Stimulated activated naive B cell treated with anti-CD40 and anti-IgM and Interleukin-4, amounts not matched to agents 10 μg/mL and 1 μg/mL and 100 μg/mL, for 72 hours (primary cell): ENCODE measurements at places on chromosomes 6 and 20.

GRCh38 chr6:25359191-25359861, 80.2 kb downstream of the CARMIL1 start:
- DNase-seq = no peak
- H3K36me3 ChIP-seq = no peaks in the 10 kb centered on the region
- H3K27ac ChIP-seq = no peak overlapping the region
- H3K4me1 ChIP-seq = peaks cover 22% of the 10 kb centered on the region
- H3K27me3 ChIP-seq = no peaks in the 10 kb centered on the region

GRCh38 chr20:20780127-20780824, 67.8 kb upstream of the RALGAPA2 start:
- H3K4me1 ChIP-seq = peaks cover 2% of the 10 kb centered on the region
- H3K27ac ChIP-seq = no peak overlapping the region
- no peaks in the 10 kb centered on the region for H3K27me3 ChIP-seq
- DNase-seq = no peak
- H3K4me3 ChIP-seq = no peak overlapping the region
- H3K36me3 ChIP-seq = no peaks in the 10 kb centered on the region

- H3K36me3 ChIP-seq = no peaks in the 10 kb centered on the region
- no peaks in the 10 kb centered on the region for H3K27me3 ChIP-seq
- H3K4me1 ChIP-seq = no peaks in the 10 kb centered on the region
- no peak overlapping the region for H3K27ac ChIP-seq
Measured at GRCh38 chr20:7025635-7026034, 258.1 kb downstream of the BMP2 start.

- H3K27ac ChIP-seq = no peak overlapping the region
- DNase-seq = no peak
- H3K36me3 ChIP-seq = no peaks in the 10 kb centered on the region
- no peaks in the 10 kb centered on the region for H3K27me3 ChIP-seq
Measured at GRCh38 chr6:69027861-69028260, 392.8 kb downstream of the ADGRB3 start.

DNA sequence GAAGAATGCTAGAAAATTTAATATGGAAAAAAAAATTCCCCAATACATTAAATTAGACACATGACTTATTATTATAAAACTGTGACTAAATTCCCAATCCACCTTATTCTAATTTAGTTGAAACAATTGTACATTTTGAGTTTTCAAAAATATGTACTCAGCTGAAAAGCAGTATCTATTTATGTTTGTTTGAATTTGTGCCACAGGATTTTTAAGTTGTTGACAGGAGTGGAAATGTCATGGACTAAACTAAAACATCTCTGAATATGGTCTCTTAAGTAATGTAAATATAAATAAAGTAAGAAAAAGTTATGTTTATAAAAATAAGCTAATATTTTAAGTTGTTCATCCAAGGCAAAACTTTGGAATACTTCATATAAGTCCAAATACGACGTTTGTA, 86.9 kb downstream of the COL21A1 start:
- no peak overlapping the region for H3K27ac ChIP-seq
- DNase-seq = no peak
- no peaks in the 10 kb centered on the region for H3K4me1 ChIP-seq
- H3K36me3 ChIP-seq = no peaks in the 10 kb centered on the region
- no peak overlapping the region for H3K4me3 ChIP-seq

GRCh38 chr20:35006009-35006408, 50.3 kb downstream of the MYH7B start:
- DNase-seq = no peak
- H3K4me3 ChIP-seq = no peak overlapping the region
- no peak overlapping the region for H3K27ac ChIP-seq
- H3K36me3 ChIP-seq = peaks cover 45% of the 10 kb centered on the region
- no peaks in the 10 kb centered on the region for H3K27me3 ChIP-seq
- no peaks in the 10 kb centered on the region for H3K4me1 ChIP-seq

DNA sequence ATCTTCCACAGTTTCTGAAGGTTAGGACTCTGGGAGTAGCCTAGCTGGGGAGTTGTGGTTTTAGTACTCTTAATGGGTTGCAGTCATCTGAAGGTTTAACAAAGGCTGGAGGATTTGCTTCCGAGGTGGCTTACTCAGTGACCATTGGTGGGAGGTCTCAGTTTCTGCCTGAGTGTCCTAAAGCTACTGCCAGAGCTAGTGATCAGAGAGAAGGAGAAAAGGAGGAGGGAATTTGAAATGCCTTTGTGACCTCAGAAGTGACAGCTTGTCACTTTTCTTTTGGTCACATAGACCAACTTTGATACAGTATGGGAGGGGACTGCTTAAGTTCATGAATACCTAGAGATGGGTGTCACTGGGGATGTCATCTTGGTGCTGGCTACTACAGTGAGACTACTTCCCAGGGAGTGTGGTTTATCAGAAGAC, 41.3 kb downstream of the NCOA3 start:
- H3K36me3 ChIP-seq = peaks cover 49% of the 10 kb centered on the region
- no peaks in the 10 kb centered on the region for H3K27me3 ChIP-seq
- no peak for DNase-seq
- peaks cover 44% of the 10 kb centered on the region for H3K4me1 ChIP-seq

DNA sequence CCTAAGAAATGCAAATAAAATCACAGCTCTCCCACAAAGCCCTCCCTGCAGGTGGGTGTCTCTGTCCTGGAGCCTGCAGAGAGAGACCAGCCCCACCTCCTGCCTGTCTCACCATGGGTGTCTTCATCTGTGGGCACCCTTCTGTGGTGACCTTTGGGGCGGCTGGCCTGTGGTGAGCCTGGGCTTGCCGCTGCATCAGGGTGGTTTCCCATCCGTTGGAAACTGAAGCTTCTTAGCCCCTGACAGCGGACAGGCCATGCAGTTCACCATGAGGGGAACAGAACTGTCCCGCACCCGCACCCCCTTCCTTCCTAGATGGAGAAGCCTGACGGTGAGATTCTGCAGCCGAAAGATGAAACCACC, 42.3 kb upstream of the FRMD1 start:
- no peaks in the 10 kb centered on the region for H3K27me3 ChIP-seq
- no peak overlapping the region for H3K27ac ChIP-seq
- peaks cover 1% of the 10 kb centered on the region for H3K36me3 ChIP-seq
- H3K4me1 ChIP-seq = no peaks in the 10 kb centered on the region

- H3K27me3 ChIP-seq = no peaks in the 10 kb centered on the region
- peaks cover 11% of the 10 kb centered on the region for H3K4me1 ChIP-seq
- H3K36me3 ChIP-seq = peaks cover 4% of the 10 kb centered on the region
- no peak overlapping the region for H3K4me3 ChIP-seq
- no peak overlapping the region for H3K27ac ChIP-seq
Measured at GRCh38 chr6:154937306-154938220, 57.6 kb upstream of the TIAM2 start.

DNA sequence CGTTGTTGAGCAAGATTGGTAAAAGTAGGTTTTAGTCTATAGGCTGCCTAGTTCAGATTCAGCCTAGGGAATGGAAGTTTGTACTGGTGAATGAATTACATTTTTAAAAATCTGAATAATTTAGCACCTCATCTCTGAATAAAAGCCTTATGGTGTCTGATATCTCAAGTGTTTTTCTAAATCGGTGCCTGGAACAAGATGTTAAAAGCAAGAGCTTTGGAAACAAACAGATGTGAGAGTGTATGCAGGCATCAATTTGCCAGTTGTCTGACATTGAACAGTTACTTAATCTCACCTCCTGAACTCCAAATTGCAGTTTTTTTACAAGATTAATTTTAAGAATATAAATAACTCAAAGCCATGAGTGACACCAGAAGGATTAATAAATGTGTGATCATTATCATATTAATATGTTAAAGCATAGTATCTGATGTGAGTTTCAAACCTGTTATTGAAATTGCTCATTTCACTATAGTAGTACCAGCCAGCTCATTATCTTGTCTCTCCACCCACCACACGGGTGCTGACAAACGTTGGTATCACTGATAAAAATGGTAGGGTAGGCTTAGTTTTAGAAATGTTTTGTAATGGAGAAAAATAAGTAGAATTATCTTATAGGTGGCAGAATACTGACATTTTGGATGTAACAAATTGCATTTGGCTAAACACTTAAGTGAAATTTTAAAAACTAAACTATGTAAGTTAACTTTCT, 157.3 kb downstream of the FAM83B start:
- H3K4me3 ChIP-seq = no peak overlapping the region
- H3K27ac ChIP-seq = no peak overlapping the region
- no peaks in the 10 kb centered on the region for H3K4me1 ChIP-seq
- no peaks in the 10 kb centered on the region for H3K27me3 ChIP-seq

DNA sequence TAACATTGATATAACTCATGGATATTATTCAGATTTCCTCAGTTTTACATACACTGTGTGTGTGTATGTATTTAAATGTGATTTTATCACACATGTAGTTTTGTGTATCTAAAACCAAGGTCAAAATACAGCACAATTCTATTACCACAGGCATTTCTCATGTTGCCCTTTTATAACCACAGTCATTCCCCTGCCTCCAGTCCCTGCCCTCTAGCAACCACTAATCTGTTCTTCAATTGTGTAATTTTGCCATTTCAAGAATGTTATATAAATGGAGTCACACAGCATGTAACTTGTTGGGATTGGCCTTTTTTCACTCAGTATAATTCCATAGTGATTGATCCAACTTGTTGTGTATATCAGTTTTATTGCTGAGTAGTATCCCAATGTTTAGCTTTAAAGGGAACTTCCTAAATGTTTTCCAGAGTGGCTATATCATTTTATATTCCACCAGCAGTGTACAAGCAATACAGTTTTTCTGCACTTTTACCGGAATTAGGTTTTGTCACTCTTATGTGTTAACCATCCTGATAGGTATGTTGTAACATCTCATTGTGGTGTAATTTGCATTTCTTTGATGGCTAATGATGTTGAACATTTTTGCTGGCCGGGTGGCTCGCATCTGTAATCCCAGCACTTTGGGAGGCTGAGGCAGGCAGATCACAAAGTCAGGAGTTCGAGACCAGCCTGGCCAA, 338.2 kb downstream of the SOX4 start:
- H3K36me3 ChIP-seq = peaks cover 1% of the 10 kb centered on the region
- H3K4me3 ChIP-seq = no peak overlapping the region
- no peaks in the 10 kb centered on the region for H3K27me3 ChIP-seq
- peaks cover 17% of the 10 kb centered on the region for H3K4me1 ChIP-seq

GRCh38 chr6:11093376-11093625, 333 bp upstream of the SMIM13 start:
- DNase-seq = no peak
- peak overlapping the region; percentile 96 for H3K4me3 ChIP-seq
- H3K4me1 ChIP-seq = peaks cover 15% of the 10 kb centered on the region
- H3K27ac ChIP-seq = peak overlapping the region; percentile 98
- peaks cover 8% of the 10 kb centered on the region for H3K36me3 ChIP-seq

- H3K4me1 ChIP-seq = peaks cover 16% of the 10 kb centered on the region
- H3K4me3 ChIP-seq = no peak overlapping the region
- H3K27me3 ChIP-seq = no peaks in the 10 kb centered on the region
- peaks cover 15% of the 10 kb centered on the region for H3K36me3 ChIP-seq
Measured at GRCh38 chr6:118875672-118876071, 18.3 kb upstream of the ASF1A start.

GRCh38 chr6:11798096-11798495, 19.5 kb upstream of the ADTRP start:
- no peaks in the 10 kb centered on the region for H3K27me3 ChIP-seq
- no peak for DNase-seq
- H3K4me1 ChIP-seq = peaks cover 8% of the 10 kb centered on the region
- H3K4me3 ChIP-seq = no peak overlapping the region

- no peak overlapping the region for H3K27ac ChIP-seq
- peaks cover 19% of the 10 kb centered on the region for H3K27me3 ChIP-seq
- H3K4me1 ChIP-seq = no peaks in the 10 kb centered on the region
- DNase-seq = no peak
Measured at GRCh38 chr6:160146454-160147145, 25.0 kb downstream of the SLC22A1 start.

GRCh38 chr20:32072168-32072750, 20.2 kb downstream of the HCK start:
- no peak overlapping the region for H3K27ac ChIP-seq
- DNase-seq = no peak
- no peak overlapping the region for H3K4me3 ChIP-seq
- no peaks in the 10 kb centered on the region for H3K27me3 ChIP-seq
- H3K4me1 ChIP-seq = peaks cover 27% of the 10 kb centered on the region
- H3K36me3 ChIP-seq = peaks cover 7% of the 10 kb centered on the region

DNA sequence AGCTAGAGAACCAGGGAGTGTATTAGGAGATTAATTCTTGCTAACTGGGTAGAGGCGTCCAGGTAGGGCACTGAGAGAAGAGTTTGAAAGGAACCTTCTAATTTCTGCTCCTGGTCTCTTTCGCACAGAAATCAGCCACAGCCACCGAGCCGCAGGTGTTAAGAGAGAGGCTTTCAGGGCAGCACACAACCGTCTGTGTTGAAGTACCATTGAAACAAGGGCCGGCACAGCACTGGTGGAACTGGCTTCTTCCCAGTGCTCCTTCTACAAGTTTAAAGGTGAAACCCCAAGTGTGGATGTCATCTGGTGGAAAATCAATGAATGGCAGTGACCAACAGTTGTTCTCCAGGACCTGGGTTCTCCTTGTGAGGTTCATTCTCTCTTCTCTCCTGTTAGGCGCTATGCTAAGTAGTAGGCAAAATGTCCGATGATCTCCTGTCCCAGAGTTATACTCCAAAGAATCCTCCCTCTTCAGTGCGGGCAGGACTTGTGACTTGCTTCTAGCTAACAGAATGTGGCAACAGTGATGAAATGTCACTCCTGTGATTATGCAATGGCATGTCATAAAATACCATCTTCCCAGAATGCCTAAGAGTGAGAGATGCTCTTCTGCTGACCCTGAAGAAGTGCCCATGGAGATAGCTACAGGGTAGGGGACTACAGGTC, 15.0 kb upstream of the RIN2 start:
- H3K27me3 ChIP-seq = peaks cover 25% of the 10 kb centered on the region
- no peaks in the 10 kb centered on the region for H3K4me1 ChIP-seq
- no peak overlapping the region for H3K4me3 ChIP-seq
- no peak overlapping the region for H3K27ac ChIP-seq

- no peak overlapping the region for H3K4me3 ChIP-seq
- H3K27me3 ChIP-seq = no peaks in the 10 kb centered on the region
- DNase-seq = no peak
- H3K27ac ChIP-seq = no peak overlapping the region
- peaks cover 37% of the 10 kb centered on the region for H3K4me1 ChIP-seq
Measured at GRCh38 chr6:154763650-154764049, 30.4 kb downstream of the SCAF8 start.

DNA sequence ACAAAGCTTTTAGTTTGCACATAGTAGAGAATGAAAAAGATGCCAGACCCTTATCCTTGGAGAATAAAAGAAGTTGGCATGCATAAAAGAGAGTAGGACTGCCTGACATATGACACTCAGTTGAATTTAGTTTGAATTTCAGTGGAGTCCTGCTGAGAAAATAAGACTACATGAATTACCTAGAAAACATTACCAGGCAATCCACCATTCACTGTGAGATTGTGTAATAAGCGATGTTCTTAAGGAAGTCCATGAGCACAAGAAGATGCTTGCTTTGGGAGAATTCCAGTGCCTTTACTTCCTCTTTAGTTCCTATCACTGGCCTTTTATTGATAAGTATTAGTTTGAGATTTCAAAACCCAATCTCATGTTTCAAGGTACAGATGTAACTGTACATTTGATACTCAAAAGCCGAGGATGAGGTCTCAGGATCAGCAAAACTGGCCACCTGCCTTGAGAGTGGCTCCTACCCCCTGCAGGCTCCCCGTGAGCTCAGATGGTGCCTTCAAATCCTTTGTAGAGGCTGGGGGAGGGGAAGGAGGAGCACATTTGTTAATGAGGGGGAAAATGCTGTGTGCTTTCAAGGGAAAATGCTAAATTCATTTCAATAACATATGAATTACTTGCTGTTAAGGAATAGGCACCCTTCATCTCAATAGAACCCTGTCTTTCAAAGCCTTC, 11.2 kb upstream of the UNC93A start:
- H3K36me3 ChIP-seq = no peaks in the 10 kb centered on the region
- H3K27ac ChIP-seq = no peak overlapping the region
- peaks cover 18% of the 10 kb centered on the region for H3K27me3 ChIP-seq
- H3K4me3 ChIP-seq = no peak overlapping the region
- DNase-seq = no peak
- no peaks in the 10 kb centered on the region for H3K4me1 ChIP-seq

GRCh38 chr6:6386010-6386409, 65.5 kb upstream of the F13A1 start:
- H3K4me1 ChIP-seq = peaks cover 19% of the 10 kb centered on the region
- no peak overlapping the region for H3K4me3 ChIP-seq
- no peaks in the 10 kb centered on the region for H3K27me3 ChIP-seq
- DNase-seq = no peak
- H3K27ac ChIP-seq = no peak overlapping the region
